ENCODE measurements at places on chromosomes 2 and 18.

GRCh38 chr2:69734035-69734611 is 7.8 kb upstream of the ANXA4 start:
- no peak for DNase-seq

DNA sequence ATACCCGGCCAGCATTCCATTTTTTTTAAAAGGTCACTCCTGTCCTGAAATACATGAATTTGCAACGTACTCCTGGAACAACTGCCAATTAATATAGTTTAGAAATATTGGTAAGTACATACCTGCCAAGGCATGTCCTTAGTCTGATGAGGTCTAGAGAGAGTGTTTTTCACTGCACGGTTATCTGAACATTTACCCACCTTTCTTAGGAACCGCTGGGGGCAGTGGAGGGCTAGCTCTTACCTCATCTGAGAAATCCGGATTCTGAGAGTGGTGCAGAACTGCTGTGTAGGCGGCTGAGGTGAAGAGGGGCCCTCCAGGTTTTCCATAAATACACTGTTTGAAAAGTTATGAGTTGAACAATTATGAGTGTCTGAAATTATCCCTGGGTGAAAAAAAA is 133.1 kb upstream of the CCDC195 start:
- DNase-seq = no peak

DNA sequence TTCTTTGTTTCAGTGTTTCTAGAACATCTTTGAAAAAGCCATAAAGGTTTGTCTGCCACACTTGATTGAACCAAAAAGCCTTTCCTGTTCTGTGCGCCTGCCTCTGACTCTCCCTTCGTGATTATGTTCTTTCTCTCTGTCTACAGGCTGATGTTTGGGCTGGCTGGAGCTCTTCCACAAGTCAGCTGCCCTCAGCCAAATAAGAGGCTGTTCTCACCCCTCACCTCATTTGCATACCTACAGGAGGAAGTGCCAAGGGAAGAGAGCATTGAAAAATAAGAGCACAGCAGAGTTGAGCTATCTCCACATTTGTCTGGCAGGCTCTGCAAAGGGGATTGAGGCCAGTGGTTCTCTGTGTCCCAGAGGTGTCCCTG is 15.8 kb downstream of the INPP5D start:
- DNase-seq = no peak

DNA sequence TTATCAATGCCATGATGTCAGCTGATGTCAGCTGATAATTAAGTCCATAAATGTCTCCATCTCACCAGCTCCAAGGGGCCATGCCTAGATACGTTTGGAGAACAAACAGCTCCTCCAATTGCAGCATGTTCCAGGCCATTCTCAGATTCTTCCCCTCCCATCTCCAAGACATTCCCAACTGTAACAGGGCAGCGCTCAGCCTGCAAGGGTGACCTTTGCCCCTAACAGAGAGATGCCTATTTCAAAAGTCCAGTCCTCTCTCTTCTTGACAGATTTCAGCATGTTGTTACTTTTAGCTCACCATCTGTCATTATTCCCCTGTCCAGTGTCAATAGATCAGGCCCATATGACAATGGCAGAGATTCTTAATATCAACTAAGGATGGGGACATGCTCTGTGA is 9.9 kb downstream of the PSD4 start:
- DNase-seq = no peak

DNA sequence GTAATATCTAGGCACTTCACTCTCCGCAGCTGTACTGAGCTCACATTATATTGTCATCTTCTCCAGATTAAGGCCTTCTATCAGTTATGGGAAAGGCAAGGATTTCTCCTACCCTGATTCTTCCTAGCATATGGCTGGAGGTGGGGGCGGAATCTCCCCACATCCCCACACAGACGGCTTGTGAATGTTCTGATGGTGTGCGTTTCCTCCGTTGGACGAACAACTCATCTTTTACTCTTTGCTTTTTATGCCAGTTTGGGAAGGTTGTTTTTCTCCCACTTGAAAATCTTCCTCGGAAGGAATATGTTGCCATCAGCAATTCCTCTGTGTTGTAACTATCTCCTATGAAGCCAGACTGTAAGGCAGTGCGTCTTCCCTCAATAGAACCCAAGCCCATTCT is 24.3 kb downstream of the KLHL29 start:
- no peak for DNase-seq

DNA sequence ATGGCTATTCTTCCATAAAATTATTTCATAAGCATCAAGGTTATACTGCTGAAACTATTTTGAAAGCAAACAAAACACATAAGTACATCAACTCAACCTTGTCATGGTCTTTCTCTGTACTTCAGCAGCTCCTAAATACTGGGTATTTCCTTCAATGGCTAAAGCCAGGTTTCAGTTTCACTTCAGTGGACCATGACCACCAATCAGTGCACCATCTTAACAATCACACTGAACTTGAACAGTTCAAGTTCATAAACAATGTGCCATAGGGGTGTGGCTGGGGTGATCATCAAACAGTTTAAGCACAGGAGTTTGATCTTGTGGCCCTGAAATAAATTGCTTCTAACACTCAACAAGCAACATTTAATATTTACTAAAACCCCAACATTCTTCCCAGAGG is 124.1 kb upstream of the FIGN start:
- no peak for DNase-seq

DNA sequence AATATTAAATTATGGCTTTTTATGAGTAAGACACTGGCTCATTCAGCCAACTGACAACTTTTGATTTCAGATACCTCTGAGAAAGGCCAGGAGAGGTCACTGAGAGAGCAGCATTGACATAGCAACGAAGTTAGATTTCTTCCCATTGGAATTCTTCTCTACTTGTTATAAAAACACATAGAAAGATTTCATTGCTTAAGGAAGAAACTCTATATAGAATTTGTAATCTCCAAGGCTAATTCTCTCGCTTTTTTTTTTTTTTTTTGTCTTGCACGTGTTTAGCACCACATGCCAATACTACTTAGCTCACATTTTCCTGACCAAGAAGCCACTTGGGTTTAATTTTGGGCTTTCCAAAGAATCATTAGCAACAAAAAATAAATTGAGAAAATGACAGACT is 233.7 kb downstream of the CALCRL start:
- DNase-seq = no peak

- no peak for DNase-seq
These were observed 656.4 kb downstream of the MBD2 start for GRCh38 chr18:53567929-53568574.

All from effector CD4-positive, alpha-beta T cell (primary cell).